Right ventricle myocardium superior (tissue), 1 donor: ENCODE measurements at places on chromosomes 1 and 21.
A peak's percentile ranks its signal among the peaks of the same experiment; 100 is the strongest.

DNA sequence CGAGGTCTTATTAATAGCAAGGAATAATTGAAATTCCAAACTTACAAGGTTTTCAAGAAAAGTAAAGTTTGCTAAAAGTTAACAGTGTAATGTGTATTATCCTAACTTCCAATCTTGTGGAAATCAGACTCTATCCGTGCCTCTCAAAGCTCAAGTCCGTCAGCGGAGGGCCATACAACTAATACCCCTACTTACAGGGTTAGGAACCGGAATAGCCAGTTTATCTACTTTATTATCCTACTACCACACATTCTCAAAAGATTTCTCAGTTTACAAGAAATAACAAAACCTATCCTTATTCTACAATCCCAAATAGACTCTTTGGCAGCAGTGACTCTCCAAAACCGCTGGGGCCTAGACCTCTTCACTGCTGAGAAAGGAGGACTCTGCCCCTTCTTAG is 457.8 kb downstream of the PTPRC start:
- no peak for DNase-seq

DNA sequence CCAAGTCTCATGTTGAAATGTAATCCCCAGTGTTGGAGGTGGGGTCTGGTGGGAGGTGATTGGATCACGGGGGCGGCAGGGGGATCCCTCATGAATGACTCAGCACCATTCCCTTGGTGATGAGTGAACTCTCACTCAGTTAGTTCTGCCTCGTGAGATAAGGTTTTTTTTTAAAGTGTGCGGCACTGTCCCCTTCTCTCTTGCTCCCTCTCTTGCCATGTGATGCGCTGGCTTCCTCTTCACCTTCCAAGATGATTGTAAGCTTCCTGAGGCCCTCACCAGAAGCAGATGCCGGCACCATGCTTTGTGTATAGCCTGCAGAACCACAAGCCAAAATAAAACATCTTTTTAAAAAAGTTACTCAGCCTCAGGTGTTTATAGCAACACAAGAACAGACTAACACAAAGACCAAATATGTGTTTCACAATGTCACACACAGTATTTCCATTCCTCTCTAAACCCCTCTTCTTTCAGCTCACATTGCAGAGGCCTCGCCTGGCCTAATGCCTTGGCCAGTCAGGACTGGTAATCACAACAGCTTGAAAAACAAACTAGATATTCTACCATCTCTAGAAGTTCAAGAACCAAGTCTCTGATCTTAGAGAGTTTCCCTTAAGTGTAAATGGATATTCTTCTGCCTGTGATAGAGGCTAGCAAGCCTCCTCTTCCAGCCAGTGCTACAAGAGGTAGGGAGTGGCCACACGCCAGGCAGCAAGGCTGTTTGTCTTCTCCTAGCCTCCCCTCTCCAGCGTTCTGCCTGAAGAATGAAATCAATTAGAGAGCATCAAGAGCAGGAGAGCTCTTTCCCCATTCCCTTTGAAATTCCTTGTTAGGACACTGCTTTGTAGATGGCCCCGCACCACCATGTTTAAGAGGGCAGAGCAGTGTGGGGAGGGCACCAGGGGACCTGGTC is 19.6 kb upstream of the RAP1A start:
- DNase-seq = no peak

DNA sequence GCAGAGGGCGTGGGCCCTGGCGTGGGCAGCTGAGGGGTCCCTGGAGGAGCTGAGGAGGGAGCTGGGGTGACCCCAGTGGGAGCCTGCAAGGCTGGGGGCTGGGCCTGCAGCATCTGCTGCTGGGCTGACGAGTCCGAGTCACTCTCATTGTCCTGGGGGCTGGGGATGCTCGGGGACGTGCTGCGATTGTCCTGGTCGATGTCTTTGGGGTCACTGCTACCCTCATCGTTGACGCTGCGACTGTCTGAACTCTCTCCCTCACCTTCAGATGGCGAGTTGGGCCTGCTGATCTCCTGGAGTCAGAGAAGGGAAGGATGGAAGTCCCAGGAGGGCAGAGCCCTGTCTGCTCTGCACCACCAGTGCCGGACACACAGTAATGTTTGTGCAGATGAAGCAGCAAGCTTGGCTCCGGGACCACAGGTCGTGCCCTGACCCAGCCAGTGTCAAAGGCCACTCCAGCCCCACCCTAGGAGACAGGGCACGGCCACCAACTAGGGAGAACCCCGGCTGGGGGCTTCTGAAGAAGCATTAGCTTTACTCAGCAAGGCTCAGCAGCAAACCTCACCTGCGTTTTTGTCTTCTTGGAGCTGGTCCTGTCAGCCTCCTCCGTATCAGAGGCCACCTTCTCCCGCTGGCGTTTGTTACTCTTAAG is 43.4 kb downstream of the SLC45A1 start:
- no peak for DNase-seq

- DNase-seq = no peak
Observed at GRCh38 chr1:155910621-155911121, 478 bp downstream of the RIT1 start.

DNA sequence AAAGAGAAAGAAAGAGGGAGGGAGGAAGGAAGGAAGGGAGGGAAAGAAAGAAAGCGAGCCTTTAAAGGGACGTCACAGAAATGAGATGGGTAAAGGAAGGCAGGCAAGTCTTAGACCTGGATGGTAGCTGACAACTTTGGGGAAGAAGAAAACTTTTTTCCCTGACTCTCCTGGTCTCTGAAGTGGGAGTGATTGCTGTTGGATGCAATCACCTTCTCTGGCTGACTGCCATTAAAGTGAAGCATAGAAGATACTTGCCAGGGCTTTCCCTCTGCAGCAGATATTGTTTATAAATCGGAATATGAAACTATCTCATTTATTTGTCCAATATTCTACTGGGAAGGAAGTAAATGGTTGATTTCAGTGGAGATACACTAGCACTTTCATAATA is 27.0 kb downstream of the VCAM1 start:
- no peak for DNase-seq

GRCh38 chr21:37257511-37257966 is 9.6 kb downstream of the VPS26C start:
- DNase-seq = peak; percentile 53

- DNase-seq = no peak
Observed at GRCh38 chr1:228927946-228928898, 192.9 kb downstream of the RHOU start.
